RWPE2 (cell line): ENCODE measurements at places on chromosomes 16 and 17.

DNA sequence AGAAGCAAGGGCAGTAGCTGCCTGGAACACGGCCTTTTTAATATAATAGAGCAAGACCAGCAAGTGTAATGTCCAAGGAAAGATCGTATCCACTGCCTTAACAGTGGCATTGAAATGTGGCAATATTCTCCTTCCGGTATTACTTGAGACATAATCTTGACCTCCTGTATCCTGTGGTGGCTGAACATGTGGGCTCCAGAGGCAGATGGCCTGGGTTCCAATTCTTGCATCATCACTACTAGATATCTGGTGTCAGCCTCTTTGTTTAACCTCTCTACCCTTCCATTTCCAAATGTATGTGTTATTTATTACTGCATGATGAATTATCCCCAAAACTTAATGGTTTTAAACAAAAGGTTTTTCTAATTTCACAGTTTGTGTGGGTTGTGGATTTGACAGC is 3.5 kb upstream of the CDYL2 start:
- DNase-seq: no peak

GRCh38 chr16:85626191-85626981 is 13.3 kb downstream of the GSE1 start:
- DNase-seq: no peak

DNA sequence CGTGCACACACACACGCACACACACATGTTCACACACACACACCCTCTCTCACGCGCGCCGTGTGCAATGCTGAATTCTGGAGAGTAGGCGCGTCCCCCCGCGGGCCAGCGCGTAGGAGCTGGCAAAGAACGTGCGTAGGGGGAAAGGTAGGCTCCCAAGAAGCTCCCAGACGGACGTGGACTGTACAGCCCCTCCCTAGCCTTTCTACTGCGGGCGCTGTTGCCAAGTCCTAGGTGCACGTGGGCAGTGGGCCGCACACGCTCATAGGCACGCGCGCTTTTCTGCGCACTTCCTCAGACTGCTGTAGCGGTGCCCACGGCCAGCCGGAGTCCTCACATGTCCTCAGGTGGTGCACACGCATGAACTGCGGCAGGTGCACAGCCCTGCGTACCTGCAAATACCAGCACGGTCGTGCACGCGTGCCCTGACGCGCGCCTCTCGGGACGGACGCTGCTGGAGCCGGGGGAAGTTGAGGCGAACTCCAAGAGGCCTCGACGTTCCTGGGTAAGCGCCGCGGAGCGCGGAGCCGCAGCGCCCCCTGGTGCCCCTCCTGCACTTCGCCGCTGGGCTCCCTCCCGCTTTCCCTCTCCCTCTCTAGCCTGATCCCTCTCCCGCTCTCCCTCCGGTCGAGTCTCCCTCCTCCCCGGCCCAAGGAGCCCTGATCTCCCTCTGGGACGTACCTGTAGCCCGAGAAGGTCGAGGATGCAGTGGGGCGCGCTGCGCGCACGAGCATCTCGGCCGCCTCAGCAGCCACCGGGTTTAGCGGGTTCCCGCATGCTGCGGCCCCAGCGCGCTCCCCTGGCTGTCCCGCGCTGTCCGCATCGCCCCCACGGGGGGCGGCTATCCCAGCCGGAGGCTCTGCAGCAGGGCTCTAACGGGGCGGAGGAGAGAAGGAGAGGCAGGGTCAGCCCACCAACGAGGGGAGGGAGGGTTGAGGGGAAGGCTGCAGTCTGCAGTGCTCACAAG is 749 bp downstream of the GRIN2A start:
- DNase-seq: no peak

- DNase-seq: no peak
Observed at GRCh38 chr17:76414334-76415295, 30.2 kb downstream of the SPHK1 start.

DNA sequence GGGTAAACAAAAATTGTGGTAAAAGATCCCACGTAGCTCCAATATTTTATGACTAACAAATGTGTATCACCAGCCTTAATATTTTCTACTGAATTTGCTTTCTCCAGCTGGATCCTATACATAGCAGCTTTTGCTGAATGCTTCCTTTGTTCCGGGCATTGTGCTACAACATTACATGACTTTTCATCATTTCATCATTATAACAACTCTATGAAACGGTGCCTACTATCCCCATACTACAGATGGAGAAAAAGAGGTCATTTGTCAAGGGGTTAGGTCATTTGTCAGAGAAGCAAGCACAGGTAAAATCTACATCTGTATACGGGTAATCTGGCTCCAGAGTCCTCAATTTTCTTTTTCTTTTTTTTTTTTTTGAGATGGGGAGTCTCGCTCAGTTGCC is 74.3 kb downstream of the KANSL1 start:
- DNase-seq: no peak

- no peak for DNase-seq
Observed at GRCh38 chr16:46947900-46948547, 25.4 kb downstream of the DNAJA2 start.

GRCh38 chr17:17682293-17682736 is 1.1 kb downstream of the RAI1 start:
- DNase-seq: no peak

DNA sequence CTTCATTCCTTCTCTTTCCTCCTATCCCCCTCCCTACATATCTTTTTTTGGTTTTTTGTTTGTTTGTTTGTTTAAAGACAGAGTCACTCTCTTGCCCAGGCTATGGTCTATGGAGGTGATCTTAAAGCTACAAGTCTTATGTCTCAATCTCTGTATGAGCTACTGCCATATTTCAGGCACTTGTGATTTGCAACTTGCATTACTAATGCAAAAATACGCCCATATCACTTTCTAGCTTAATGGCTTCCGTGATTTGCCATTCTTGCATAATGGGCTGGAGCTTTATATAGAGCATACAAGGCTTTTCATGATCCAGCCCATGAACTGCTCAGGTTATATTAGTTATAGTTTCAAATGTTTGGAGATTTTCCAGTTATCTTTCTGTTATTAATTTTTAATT is 7.5 kb downstream of the CFAP97D1 start:
- no peak for DNase-seq

- DNase-seq: no peak
Observed at GRCh38 chr17:17320911-17321220, 17.7 kb downstream of the NT5M start.

GRCh38 chr16:80056324-80056723 is 455.8 kb upstream of the MAF start:
- no peak for DNase-seq

DNA sequence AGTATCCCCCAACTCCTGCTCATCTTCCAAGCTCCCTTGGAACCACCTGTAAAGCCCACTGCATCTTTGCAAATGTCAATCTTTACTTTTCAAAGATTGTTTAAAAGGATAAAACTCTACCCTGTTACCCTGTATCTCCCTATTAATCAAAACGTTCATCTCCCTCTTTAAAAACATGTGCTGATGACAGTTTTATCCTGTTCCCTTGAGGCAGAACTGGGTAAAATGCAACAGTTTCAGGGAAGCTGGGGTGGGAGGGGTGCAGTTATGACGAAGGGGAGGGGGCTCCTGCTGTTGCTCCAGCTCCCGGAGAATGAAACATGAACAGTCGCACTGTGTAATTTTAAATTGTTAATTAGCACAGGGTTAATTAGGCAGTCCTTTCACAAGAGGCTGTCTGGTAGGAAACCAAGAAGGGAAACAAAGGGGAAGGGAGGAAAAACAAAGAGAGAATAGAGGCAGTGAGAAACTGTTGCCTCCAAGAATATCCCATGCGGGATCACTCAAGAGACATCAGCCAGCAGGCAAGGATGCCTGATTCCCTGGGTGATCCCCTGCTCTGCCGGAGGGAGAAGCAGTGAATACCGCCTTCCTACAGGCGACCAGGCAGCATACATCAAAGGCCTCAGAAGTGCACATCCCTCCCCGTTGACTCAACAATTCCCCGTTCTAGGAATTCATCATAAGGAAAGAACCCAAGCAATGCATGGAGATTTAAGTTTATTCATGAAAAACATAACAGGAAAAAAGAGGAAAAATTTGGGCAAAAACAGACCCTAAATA is 84.2 kb downstream of the ZFHX3 start:
- no peak for DNase-seq

- no peak for DNase-seq
Observed at GRCh38 chr17:10779609-10780008, 24.3 kb downstream of the TMEM238L start.

DNA sequence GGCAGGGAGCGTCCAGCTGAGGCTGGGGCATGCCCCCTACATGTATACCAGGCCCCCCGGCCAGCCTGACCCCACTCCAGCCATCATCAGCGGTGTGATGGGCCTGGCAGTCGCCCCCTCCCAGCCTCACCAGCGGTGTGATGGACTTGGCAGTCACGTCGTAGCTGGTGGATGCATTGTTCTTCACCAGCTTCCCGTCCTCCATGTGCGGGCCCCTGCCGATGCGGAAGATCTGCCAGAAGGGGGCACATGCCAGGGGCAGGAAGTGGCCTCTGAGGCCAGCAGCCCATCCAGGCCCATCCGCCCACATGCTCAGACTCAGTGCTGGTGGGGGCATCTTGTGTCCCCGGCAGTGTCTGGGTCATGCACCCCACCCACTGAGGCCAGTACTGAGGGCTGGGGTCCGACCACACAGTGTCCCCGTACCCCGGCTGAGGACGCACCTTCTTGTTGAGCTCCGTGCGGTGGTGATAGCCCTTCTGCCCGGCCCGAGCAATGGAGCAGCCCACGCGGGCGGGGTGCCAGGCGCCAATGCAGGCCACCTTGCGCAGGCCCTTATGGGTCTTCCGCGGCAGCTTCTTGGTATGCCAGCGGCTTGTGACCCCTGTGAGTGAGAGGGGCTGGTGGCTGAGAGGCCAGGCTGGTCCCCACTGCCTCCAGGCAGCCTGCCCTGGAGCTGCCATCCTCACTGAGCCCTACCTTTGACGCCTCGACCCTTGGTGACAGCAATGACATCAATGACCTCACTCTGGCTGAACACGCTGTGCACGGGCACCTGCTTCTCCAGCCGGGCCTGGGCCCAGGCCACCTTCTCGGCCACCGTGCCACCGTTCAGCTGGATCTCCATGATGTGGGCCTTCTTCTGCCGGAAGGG is 3.7 kb upstream of the MSRB1 start:
- peak; percentile 71 for DNase-seq

DNA sequence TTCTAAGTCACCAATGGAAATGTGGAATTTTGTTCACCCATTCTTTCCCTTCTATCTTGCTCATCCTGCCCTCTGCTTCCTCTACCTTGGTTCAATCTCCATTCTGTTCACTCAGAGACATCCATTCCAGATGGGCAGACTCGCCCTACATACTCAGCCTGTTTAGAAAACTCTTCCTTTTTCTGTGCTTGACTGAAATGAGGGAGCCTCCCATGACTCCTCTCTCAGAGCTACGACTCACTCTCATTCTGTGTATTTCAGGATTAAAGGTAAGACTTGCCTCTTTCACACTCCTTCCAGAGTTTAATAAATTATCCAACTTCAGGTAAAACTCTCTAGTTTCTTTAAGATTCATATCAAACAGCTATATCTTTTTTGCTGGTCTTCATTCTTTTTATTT is 182.8 kb downstream of the HS3ST3A1 start:
- DNase-seq: no peak

DNA sequence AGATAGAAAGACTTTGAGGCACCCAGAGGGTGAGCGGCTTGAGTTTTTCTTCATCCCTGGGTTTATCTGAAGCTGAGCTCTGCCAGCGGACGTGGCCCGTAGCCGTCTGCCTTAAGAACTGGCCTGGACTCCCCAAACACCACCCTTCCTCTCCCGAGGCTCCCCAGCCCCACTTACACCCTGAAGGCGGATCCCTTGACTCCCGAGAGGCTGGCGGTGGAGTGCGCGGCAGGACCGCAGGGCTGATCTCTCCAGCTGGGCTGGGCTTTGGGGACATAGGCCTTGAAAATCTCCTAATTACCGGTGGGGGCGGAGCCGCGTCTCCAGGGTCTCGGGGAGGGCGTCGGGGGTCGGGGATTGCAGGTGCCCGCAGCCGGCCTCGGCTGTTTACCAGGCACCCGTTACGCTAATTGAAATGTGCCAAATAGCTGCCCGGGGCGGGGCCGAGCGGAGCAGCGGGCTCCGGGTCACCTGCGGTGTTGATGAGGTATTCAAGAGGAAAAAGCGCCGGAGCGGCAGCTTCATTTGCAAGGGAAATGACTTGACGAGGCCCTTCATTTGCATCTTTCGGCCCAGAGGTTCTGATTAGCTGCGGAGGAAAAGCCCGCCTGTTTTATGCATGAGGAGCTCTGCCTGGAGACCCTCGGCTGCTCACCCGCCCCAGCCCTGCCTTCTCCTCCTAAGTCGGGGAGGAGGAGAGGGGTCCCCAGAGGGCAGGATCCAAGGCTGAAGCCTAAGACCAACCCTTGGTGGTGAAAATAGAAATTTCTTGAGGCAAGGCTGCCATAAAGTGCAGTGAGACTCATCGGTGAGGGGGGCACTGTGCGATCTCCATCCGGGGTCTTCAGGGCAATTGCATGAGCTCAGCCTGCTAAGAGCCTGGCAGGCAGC is 100.7 kb downstream of the MGAT5B start:
- DNase-seq: no peak

DNA sequence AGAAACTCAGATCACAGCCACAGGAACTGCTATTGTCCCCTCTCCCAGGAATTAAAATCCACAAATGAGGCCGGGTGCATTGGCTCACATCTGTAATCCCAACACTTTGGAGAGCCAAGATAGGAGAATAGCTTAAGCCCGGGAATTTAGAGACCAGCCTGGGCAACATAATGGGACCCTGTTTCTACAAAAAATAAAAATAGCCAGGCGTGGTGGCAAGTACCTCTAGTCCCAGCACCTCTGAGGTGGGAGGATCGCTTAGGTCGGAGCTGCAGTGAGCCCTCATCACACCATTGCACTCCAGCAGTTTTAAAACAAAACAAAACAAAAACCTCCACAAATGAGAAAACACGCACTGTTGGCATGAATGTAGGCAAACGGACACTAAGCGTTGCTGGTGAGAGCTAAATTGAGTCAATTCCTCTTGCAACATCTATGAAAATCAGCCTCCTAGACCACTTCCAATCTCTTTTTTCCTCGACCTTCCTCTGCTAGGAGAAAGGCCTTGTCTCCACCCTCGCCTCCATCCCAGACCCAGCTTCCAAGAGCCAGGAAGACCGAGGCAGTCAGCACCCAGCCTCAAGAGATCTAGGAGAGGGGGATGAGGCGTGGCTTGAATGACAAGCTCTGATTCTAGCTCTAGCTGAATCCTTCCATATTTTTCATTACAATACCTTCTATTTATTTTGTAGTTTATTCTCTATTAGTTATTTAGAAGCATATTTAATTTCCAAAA is 14.8 kb downstream of the TLE7 start:
- no peak for DNase-seq

- no peak for DNase-seq
Observed at GRCh38 chr17:58338454-58338840, 9.9 kb upstream of the TSPOAP1 start.
